ENCODE measurements at places on chromosomes 7 and 10. TPM values are rescaled to one million over a fixed set of nuclear protein-coding genes. Genes with fewer than 3 reads are reported as not detected.

DNA sequence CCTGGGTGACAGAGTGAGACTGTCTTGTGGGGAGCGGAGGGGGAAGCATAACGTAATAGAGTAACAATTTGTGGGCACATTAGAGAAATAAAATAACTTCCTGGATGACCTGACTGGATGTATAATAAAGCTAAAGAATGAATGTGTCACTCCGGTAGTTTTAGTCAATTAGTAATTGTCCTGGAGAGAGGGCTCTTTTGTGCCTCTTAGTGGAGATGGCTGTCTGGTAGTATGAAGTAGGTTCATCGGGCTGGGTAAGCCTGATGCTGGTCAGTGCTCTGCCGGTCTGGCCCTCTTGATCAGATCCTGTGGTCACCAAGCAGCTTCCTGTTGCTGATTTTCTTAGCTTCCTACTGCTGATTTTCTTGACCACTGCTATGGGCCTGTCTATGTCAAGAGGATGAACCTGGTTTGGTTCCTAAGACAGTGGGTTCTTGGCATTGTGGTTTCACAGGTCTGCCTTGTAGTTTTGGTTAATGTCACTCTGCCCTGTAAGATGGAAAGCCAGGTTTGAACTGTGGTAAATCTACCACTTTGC, 34.1 kb downstream of the ZRANB1 start:
- H3K27ac ChIP-seq: peak overlapping the region; percentile 31
- no peak for DNase-seq
- no peak overlapping the region for H3K4me3 ChIP-seq
- H3K36me3 ChIP-seq: peaks cover 12% of the 10 kb centered on the region
- peaks cover 5% of the 10 kb centered on the region for H3K4me1 ChIP-seq

GRCh38 chr10:17199351-17199804, 2.1 kb downstream of the TRDMT1 start:
- peaks cover 38% of the 10 kb centered on the region for H3K4me1 ChIP-seq
- H3K27ac ChIP-seq: peak overlapping the region; percentile 14
- H3K27me3 ChIP-seq: no peaks in the 10 kb centered on the region
- H3K4me3 ChIP-seq: peak overlapping the region; percentile 51

PLXNA4 gene
- 0.38 TPM for total RNA-seq

DNA sequence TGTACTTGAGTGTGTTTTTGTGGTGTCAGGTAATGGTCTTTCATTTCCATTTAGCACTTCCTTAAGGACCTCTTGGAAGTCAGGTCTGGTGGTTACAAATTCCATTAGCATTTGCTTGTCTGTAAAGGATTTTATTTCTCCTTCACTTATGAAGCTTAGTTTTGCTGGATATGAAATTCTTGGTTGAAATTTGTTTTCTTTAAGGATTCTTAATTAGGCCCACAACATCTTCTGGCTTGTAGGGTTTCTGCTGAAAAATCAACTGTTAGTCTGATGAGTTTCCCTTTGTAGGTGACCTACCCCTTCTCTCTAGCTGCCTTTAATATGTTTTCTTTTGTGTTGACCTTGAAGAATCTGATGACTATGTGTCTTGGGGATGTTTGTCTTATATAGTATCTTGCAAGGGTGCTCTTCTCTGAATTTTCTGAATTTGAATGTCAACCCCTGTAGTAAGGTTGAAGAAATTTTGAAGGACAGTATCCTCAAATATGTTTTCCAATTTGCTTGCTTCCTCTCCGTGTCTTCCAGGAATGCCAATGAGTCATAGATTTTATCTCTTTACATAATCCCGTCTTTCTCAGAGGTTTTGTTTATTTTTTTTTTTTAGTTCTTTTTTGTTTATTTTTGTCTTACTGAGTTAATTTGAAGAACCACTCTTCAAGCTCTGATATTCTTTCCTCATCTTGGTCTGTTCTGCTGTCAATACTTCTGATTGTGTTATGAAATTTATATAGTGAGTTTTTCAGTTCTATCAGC, 70.2 kb downstream of the SLC39A12 start:
- H3K4me1 ChIP-seq: no peaks in the 10 kb centered on the region
- no peak overlapping the region for H3K4me3 ChIP-seq
- H3K27me3 ChIP-seq: no peaks in the 10 kb centered on the region
- DNase-seq: no peak
- H3K36me3 ChIP-seq: no peaks in the 10 kb centered on the region

FAM13C gene
- total RNA-seq: 6.4 TPM

ARHGEF35 gene
- 17.3 TPM for total RNA-seq

XPNPEP1 gene
- 40.0 TPM for total RNA-seq

HPS1 gene
- 52.1 TPM for total RNA-seq

GRCh38 chr7:2409745-2410414, 6.5 kb downstream of the CHST12 start:
- no peaks in the 10 kb centered on the region for H3K36me3 ChIP-seq
- H3K27me3 ChIP-seq: peaks cover 3% of the 10 kb centered on the region
- peak overlapping the region; percentile 25 for H3K27ac ChIP-seq
- no peak overlapping the region for H3K4me3 ChIP-seq

Measured in progenitor cell of endocrine pancreas (in vitro differentiated cells).